NCI-H510A (cell line): ENCODE measurements at places on chromosomes 6 and 20.

- DNase-seq: no peak
Measured at GRCh38 chr6:137426007-137426689, 68.0 kb downstream of the OLIG3 start.

- DNase-seq: no peak
Measured at GRCh38 chr6:7998103-7998725, 66.0 kb downstream of the BLOC1S5 start.

GRCh38 chr6:145042559-145042958 lies 692.8 kb downstream of the EPM2A start:
- no peak for DNase-seq

- no peak for DNase-seq
Measured at GRCh38 chr6:78525976-78526375, 341.4 kb upstream of the IRAK1BP1 start.

DNA sequence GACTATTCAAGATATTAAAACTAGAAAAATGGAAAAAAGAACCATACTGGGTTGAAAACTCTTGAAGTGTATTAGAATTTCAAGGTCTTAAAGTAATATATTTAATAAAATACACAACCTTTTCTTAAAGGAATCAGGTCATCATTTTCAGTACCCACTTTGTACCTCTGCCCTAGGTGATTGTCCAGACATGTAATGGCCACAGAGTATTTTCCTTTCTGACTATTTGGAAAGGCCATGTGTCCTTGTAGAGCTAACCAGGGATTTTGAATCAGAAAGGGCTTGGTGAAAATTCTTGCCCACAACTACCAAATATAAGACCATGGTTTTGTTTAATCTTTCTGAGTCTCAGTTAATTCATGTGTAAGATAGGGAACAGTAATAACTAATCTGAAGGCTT lies 91.4 kb upstream of the MLIP start:
- no peak for DNase-seq

- peak; percentile 5 for DNase-seq
Measured at GRCh38 chr6:160930547-160931377, 60.8 kb upstream of the MAP3K4 start.

DNA sequence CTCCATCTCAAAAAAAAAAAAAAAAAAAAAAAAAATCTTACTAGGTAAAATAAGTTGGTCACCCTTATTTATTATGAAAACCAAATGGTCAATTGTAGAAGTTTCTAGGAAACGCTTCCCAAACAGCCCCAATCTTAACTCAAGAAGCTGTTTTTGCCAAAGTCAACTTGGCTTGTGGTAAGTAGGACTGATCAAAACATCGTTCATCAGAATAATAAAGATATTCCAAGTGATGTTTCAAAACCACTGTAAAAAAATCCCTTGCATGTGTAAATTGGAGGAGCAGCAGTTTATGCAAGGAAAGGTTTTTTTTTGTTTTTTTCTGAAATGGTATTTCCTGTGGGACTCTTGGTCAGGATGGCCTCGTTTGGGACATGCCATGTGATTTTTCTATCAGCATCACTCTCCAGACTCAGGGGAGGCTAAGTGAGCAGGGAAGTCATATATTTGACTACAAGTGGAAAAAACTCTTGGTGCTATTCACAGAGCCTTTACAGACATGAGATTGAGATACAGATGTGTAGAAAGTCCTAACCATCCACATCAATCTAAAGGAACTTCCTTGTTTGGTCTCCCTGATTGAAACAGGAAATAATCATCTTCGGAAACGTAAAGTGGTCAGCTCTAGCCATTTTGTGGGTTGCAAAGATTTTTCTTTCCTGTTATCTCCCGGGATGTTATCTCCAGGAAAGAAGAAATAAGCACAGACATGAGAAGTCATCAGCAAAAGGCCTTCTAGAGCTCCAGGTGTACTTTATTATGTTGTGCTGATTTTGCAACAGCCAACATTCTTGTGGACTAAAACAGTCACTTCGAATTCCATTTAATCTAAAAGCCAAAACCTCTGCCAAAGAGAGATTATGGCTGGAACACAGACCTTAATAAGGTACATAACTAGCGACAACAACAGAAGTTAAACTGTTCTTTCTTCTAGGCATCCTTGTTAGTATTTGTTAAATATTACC lies 177.8 kb downstream of the EDN1 start:
- DNase-seq: no peak

GRCh38 chr6:32668226-32668747 lies 1.8 kb upstream of the HLA-DQB1 start:
- no peak for DNase-seq

DNA sequence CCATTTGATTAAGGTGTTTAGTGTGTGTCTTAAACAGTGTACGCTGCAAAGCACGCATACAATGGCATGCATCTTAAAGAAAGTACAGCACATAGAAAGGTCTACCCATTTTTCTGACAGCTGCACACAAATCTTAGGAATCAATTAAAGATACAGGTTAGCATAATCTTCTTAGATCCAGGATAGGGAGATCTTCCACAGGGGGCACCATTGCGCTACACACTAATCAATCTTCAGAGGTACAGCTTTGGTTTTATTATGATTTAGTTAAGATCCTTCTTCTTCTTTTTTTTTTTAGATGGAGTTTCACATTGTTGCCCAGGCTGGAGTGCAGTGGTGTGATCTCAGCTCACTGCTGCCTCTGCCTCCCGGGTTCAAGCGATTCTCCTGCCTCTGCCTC lies 63.7 kb upstream of the BEND3 start:
- no peak for DNase-seq

GRCh38 chr6:52125139-52125538 lies 37.7 kb upstream of the PKHD1 start:
- DNase-seq: no peak

GRCh38 chr6:44268095-44268628 lies 2.1 kb upstream of the TMEM151B start:
- DNase-seq: no peak

GRCh38 chr6:4678506-4679300 lies 97.5 kb upstream of the CDYL start:
- DNase-seq: no peak

DNA sequence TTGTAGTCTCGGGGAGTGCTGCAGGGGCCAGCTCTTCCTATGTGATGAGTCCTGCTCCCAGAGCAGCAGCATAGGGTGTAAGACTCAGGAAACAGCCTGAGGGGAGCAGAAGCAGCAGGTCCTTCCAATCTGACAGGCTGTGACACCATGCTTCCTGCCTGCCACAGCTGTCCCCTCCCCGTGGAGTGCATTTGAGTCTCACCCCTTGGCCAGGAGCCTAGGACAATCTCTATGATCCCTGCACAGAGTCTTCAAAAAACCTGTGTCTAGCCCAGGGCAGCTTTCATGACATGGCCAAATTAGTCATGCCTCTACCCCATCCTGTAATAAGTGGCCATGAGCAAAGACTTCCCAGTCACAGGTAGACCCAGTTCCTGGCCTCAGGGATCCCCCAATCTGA lies 23.1 kb upstream of the LRFN2 start:
- DNase-seq: no peak

GRCh38 chr6:147986846-147987245 lies 355.8 kb upstream of the SASH1 start:
- DNase-seq: no peak

DNA sequence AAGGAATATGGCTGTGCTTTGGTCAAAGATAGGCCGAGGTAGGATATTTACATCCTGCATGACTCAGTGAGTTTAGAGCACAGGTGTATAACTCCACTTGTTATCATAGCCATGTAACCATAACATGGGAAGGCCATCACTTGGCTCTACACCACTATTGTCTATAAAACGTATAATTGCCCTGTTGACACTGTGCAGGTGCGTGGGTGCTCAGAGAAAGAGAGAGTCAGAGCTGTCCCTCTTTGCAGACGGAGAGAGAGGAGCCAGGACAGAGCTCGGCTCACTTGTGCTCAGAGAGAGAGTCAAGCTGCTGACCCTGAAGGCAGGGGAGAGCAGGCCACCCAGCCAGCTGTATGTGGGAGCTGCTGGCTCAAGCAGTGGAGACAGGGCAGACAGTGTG lies 46.0 kb downstream of the OR2B6 start:
- DNase-seq: no peak

GRCh38 chr20:59743767-59744485 lies 139.6 kb downstream of the PHACTR3 start:
- no peak for DNase-seq

DNA sequence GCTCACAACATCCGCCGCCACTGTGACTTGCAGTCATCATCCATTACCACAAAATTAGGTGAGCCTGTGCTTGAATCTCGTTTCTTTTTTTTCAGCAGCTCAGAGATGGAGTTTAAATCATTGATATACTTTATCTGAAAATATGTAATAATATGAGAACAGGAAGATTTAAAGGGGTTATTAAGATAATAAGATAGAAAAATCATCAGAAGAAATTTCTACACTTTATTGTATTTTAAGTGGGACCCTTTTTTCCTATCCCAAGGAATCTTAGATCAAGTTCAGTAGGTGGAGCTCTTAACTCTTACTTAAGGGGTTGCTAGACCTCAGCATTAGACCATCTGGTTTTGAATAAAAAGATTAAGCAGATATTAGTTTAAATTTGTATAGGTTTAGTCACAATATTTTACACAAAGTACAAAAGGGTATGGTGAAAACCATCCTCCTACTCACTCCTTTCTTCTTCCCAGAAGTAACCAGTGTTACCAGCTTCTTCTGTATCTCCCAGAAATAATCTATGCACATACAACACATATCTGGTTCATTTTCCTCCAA lies 9.4 kb upstream of the NCOA7 start:
- no peak for DNase-seq

- DNase-seq: peak; percentile 86
Measured at GRCh38 chr20:6122873-6123648, at the start of gene FERMT1. TSS of gene FERMT1 (minus strand) at chr20:6123030. CDS start at chr20:6119554, 3,476 bp downstream.

GRCh38 chr6:154916857-154917256 lies 78.3 kb upstream of the TIAM2 start:
- no peak for DNase-seq

DNA sequence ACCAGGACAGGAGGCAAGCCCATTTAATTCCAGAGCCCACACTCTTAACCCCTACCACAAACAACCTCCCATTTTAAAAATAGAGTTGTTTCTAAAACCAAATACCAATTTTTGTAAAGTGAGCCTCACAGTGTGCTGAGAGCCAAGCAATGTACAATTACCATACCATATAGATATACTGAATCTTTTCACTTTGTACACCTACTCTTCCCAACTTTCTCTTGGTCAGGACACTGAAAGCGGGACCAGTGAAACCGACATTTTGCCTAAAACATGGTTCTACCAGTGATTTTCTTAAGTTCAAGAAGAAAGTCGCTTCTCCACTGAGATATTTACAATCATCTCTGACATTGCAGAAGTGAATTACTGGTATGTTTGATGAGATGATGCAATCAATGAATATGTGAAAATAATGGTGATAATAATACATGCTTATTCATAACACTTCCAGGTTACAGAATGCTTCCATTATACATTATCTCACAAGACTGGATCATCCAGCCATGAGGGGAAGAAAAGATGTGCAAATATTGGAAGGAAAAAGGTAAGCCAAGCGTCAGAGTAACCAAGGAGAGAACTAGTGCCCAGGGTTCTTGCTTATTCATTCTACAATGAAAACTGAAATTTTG lies 74.1 kb downstream of the HIVEP2 start:
- no peak for DNase-seq

GRCh38 chr20:49245921-49246740 lies 26.9 kb downstream of the DDX27 start:
- DNase-seq: no peak

- DNase-seq: no peak
Measured at GRCh38 chr6:32432050-32432450, 7.6 kb upstream of the HLA-DRA start.

DNA sequence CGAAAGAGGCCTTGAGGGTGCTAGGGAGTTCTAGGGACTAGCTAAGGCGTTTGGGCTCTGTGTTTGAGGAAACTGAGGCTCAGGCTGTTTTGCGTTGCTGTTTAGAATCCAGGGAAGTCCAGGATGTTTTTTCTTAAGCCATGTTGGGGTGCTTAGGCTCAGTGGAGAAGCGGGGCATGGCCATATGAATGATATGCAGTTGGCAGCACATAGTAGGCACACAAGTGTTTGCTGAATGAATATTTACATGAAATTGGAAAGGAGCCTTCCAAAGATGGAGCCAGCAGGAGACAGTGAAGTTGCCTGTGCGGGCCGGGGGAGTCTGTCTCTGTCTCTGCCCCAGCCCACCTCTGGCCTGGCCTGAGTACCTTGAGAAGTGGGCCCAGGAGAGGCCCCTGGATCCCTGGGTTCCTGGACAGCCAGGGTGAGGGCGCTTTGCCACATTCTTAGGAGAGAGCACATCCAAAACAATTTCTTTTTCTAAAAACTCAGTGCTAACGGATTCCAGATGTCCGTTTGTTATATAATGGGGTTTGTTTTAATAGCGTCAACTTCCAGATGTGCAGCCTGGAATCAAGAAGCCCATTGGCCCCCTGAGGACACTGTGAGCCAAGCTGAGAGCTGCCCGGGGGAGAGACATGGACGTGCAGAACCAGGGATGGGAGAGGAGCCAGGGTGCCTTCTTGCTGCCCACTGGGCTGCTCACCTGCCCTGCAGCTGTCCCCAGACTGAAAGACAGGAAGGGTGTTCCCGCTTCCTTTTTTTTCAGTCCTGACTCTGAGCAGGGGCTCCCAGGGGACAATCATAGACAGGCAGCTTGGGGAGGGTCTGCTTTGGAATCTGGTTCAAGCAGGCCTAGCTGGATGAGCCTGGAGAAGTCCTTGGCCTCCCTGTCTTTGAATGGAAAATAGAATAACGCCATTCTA lies 20.1 kb upstream of the EMILIN3 start:
- no peak for DNase-seq

GRCh38 chr20:35772563-35773058 lies 796 bp downstream of the PHF20 start:
- no peak for DNase-seq
